ENCODE measurements at places on chromosomes 3 and 15.

GRCh38 chr3:106049821-106050220 is 181.0 kb upstream of the CBLB start:
- no peak for DNase-seq

GRCh38 chr15:100005715-100006114 is 272.5 kb upstream of the LYSMD4 start:
- no peak for DNase-seq

DNA sequence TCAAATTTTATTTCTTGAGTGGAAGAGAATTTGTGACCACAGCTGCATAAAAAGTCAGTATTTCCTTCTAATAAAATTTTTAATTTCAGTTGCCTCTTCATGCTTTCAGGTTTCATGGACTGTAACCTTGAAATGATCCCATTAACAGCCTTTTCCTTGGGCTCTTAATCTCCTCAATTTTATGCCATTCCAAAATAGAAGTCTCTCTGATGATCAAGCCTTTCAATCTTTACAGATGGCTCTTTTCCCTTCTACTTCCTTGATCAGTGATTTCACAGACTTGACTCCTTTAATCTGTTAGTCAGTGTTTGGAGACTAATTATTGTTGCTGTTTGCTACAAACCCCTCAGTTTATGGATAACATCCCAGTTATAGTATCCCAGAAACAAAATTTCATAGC is 11.9 kb downstream of the TSC22D2 start:
- no peak for DNase-seq

- DNase-seq, result no peak
These were observed 141.5 kb upstream of the TBL1XR1 start for GRCh38 chr3:177338697-177339219.

- no peak for DNase-seq
These were observed 1.7 kb downstream of the ITPR1 start for GRCh38 chr3:4494895-4495264.

GRCh38 chr15:62459875-62460274 is 294.8 kb upstream of the C2CD4B start:
- DNase-seq, result no peak

DNA sequence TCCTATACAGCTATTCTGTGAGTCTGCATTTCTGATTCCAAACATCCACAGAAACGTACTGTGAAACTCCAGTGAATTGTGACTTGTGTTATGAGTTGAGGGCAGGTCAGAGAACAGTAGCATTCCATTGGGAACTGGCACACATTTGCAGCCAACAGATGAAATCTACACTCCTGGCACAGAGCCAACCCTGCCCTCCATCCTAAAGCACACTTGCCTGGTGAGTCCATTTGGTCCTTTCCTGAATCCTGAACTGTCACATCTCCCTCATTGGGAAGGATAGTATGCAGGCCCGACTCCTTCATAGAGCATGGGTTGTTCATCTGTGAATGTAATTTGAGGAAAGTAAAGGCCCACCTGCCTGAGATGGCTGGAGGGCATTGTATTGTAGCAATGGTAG is 314.3 kb upstream of the RASGRP1 start:
- no peak for DNase-seq

GRCh38 chr3:160546727-160547126 is 18.6 kb downstream of the KPNA4 start:
- DNase-seq, result no peak

DNA sequence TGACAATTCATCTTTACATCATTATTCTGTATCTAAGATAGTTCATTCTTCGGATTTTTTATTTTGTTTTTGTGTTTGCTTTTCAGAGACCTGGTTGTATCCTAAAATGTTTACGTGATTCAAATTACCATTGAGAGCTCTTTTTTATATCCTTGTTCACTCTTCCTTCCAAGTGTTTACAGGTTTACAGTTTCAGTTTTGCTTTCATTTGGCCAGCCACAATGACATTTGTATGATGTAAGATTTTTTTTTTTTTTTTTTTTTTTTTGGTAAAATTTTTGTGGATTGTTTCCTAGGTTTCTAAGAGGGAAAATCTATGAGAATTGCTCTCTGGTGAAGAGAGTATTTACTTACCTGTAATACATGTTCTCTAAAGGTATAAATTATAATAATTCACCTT is 55.0 kb downstream of the SETD5 start:
- no peak for DNase-seq

- no peak for DNase-seq
These were observed at the start of gene TRANK1 for GRCh38 chr3:36944641-36945270. TRANK1 (minus strand) TSS chr3:36945054; CDS start chr3:36944809, 245 bp downstream.

- peak; percentile 12 for DNase-seq
These were observed at the start of gene ERC2 for GRCh38 chr3:56468184-56469106. ERC2 (minus strand) TSS chr3:56468467.

DNA sequence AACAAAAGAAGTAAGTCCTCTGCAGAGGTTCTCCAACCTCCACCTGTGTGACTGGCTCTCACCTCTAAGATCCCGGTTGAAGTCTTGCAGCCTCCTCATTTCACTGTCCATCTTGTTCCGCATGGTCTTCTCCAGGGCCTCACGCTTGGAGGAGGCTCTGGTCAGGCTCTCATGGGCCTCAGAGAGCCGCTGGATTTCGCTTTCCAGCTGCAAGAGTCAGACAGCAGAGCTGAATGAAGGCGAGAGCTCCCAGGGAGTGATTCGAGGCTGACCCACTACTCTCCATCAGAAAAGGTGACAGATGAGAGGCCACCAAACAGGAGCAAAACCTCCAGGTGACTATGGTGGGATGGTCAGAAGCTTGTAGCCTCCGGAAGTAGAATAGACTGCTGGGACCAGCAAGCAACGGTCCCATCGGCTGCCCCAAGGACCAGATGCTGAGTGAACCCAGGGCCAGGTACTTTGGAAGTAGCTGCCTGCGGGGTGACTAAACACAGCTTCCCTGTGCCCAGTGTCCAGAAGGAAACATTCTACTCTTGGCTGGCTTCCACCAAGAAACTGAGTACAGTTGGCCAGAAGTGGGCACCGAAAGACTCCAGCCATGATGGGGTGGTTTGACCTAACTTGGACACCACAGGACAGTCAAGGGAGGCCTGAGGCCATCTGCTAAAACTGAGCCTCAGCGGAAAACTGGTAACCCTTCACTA is 7.9 kb downstream of the AMOTL2 start:
- no peak for DNase-seq

DNA sequence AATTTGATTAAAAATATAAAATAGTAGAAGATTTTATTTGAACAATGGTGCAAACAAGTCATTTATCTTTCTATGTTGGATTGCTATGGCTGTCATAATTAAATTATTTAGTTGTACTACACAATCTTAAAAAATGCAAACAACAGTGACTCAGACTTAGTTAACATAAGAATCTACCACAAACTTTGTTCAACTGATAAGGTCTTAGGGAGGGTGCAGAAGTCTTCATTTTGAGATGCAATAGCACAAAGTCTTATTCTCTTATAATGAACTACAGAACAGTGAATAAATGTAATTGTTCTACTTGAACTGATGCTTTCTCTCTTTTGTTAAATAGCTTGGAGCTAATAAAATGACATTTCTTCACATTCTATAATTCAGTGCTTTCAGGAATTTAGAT is 482.8 kb upstream of the NAALADL2 start:
- no peak for DNase-seq

DNA sequence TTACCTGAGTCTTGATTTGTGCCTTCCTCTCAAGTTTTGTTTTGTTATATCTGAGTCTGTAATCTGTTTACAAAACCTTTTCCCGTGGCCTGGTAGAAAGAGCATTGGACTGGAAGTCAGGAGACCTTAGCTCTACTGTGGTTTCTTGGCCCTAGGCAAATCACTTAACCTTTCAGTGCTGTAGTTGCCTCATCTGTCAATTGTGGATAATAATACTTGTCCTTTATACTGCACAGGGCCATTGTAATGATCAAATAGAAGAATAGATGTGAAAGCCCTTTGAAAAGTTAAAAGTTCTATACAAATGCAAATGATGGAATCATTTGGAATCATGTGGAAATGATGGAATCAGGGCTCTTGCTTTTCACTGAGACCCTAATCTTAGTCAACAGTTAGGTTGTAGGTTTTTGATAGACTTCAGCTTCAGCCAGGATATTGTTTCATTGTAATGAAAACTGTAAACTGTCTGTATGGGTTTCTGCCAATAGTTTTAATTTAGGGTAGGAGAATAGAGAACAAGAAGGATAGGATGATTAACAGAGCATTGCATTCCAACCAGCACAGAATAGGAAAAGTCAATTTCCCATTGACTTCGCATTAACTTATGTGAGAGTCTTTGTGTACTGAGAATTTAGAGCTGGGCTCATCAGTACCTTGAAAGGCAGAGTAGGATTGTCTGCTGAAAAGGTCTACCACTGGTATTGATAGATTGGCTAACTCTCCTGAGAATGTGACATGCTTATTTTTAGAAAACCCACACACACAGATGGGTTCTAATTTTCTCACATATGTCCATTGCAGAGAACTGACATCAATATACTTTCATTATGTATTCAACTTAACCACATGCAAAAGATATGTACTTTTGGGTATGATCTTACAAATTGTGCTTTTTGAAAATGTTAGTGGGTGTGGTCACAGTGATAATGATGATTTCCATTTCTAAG is 21.8 kb downstream of the MAP2K5 start:
- DNase-seq, result no peak

GRCh38 chr15:58487724-58488120 is 55.9 kb downstream of the LIPC start:
- DNase-seq, result no peak

DNA sequence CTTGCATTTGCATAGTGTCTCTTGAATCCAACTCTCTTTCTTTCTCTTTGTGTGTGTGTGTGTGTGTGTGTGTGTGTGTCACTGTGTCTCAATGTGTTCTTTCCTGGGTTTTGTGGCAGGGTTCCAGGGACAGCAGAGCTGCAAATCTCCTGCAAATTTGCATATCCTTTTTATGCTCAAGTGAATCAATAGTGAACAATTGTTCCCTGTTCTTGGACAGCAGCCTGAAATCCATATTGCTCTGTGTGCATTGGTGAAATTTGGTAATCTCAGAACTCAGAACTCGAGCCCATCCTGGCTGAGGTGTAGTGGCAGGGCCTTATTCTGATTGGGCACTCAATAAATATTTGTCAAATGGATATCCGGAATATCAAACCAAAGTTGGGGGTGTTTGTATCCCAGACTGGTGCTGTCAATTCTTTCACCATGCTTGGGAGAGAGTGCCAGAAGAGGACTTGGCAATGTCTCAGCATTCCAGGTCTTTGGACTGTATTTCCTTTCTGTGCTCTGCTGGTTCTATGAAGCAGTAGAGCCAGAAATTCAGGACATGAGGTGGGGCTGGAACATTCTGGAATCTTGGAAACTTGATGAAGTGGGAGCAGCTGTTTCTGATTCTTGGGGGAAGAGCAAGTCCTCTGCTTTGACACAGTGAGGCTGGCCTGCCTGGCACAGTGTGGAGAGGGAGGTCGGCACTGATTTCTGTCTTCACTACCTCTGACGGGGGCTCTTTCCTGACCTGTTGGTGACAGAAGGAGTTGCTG is 380.6 kb upstream of the C2CD4B start:
- no peak for DNase-seq

GRCh38 chr3:73342077-73342476 is 280.6 kb downstream of the EBLN2 start:
- DNase-seq, result no peak

- DNase-seq, result no peak
These were observed 1.6 kb downstream of the GAP43 start for GRCh38 chr3:115624901-115625300.

- DNase-seq, result no peak
These were observed 214.8 kb downstream of the LRTM1 start for GRCh38 chr3:54713031-54713430.

GRCh38 chr15:31333119-31333518 is 6.5 kb downstream of the KLF13 start:
- DNase-seq, result no peak

GRCh38 chr15:68091743-68092142 is 37.6 kb downstream of the PIAS1 start:
- DNase-seq, result no peak
